Fibroblast of skin of back (primary cell): ENCODE measurements at places on chromosomes 4 and X.

DNA sequence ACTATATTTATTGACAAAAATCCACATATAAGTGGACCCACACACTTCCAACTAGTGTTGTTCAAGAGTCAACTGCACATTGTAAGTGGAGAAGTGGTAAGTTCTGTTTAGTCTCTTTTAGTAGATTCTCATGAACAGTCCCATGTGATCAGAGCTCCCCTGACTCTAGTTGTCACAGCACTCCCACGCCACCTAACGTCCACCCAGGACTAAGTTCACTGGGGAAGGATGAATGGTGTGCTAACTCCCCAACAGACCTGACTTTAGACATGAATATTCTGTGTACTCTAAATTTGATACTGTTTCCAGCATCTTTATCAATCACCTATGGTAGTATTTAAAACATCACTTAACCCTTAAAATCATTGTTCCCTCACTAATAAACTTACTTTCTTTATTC lies 59.8 kb downstream of the PACRGL start:
- no peak for DNase-seq

GRCh38 chr4:1195109-1195671 lies 22.8 kb upstream of the SPON2 start:
- DNase-seq: no peak

GRCh38 chr4:128362760-128363159 lies 75.1 kb upstream of the PGRMC2 start:
- no peak for DNase-seq

DNA sequence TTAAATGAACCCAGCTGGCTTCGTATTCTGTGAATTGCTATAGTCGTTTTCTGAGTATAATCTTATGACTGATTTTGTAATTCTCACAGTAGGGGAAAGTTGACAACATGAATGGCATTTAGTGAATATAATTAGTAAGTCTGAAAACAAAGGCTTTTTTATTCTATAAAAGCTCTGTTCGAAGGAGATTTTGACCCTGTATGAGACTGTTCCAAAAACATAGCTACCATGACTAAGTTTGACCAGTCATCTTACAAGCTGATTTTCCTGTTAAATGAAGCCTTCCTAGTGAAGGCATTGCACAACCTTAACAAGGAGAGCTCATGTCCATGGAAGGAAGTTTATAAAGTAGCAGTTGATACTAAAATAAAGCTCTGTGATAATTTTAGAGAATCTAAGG lies 242.3 kb downstream of the RPA4 start:
- DNase-seq: peak; percentile 4

DNA sequence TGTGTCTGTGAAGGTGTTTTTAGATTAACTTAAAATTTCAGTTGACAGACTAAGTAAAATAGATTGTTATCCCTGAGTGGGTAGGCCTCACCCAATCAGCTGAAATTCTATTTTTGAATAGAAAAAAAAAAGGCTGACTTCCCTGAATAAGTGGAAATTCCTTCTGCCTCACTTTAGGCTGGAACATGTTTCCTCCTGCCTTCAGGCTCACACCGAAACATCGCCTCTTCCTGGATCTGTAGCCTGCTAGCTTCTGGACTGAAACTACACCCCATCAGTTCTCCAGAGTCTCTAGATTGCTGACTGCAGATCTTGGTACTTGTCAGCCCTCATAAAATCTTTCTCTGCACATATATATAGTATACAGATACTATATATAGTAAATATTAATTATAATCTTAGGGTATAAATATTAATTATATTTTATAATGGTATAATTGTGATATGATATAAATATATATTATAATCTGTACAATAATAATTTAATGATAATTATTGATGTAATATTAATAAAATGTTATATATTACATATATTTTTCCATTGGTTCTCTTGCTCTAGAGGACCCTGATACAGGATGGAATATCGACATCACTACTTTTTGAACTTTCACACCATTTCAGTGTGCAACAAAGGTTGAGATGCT lies 13.7 kb upstream of the SLIT2 start:
- DNase-seq: no peak

DNA sequence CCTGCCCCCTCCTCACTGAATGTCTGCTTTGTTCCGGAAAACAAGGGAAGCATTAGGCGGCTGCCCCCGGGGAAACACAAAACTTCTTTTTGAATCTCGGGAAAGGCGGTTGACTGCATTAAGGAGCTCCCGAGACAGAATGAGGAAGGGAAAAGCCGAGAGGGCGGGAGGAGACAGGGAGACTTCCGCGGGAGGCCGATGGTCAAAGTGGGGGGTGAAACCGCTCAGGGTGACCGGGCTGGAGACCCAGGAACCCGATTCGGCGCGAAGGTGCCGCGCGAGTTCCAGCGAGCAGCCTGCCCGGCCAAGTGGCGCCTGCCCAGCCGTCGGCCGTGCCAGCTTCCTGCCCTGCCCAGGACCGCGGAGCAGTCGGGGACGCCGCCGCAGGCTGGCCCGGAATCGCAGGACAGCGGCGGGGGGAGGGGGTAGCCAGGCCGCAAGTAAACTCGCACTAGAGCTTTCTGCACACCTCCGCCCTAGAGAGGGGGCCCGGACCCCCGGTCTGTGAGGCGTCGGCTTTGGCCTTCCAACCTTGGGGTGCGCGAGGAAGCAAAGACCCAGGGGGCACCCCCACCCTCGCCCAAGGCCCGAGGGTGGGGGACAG lies 55.1 kb upstream of the BCOR start:
- DNase-seq: no peak

DNA sequence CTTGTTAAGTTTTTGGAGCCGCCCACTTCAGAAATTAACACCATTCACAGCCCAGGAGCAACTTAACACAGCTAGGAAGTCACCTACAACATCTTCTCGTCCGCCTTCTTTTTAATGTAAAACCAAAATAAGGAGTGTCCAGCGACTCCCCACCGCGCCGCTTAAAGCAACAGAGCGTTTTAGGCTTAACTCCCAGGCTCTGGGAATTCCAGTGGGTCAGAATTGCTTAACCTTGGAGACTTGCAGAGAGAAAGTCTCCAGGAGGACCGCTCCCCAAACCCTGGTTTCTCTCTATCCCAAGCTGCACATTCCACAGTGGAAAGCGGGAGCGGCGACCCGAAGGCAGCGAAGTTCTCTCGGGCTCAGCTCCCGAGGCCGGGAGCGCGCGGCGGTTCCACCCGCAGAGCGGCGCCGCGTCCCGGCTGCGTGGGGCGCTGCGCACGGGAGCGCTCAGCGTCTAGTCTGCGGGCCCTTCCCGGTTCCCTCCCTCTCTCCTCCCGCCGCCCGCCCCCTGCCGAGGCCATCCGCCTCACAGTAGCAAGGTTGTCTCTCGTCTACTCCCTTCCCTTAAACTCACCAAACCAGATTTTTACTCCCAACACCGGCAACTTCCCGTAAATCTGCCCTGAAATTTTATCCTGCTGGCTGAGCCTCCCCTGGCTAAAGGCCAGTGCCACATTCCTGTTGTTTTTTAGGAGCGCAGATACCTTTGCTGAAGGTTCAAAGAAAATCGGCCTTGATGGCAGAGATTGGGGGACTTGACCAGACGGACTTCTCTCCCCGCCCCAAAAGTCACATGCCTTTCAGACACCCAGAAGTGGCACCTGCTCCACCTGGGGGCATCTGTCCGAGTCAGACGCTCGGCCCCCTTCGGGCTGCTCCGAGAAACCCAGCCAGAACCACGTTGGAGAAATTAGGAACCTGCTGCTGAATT lies at the start of gene RBM47:
RBM47 (minus strand) TSS at position 464 of the 934 bp plus-strand sequence. CDS start 190,971 bp downstream, outside the sequence.
- DNase-seq: peak; percentile 25

GRCh38 chr4:55500072-55500471 lies 46.6 kb downstream of the CLOCK start:
- no peak for DNase-seq

- DNase-seq: no peak
Measured at GRCh38 chrX:105646592-105647372, 175.6 kb upstream of the NRK start.

DNA sequence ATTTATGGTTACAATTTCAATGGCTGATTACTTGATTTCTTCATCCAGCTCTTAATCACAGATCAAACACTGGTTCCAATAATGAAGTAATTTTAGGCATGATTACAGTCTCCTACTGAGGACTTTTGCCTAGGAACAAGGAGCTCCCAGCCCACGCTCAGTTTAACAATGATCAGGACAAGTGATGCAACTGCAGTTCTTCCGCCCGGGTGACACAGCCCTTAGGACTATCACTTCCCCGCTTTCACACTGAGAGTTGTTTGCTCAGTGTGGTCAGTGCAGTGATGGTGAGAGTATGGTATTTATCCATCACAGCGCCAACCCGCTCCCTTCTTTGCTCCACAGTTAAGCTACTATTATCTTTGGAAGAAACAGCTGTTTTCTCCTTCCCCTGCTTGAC lies 203.2 kb upstream of the MBNL3 start:
- no peak for DNase-seq

DNA sequence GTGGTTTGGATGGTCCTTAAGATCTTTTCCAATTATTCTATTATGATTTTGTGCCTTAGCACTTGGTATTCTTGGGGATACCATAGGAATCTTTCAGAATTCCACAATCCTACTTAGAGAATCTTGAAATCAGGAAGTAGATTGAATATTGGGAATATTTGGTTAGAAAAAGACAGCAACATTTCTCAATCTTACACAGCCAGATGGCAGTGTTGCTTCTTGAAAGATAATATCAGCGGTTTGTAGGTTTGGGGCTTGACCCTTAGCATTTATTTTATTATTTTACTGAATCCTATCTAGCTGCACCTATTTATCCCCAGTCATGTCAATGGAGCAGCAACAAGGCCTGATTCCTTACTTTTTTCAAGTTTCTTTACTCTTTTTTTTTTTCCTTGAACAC lies 28.6 kb downstream of the MAGEB1 start:
- DNase-seq: no peak

DNA sequence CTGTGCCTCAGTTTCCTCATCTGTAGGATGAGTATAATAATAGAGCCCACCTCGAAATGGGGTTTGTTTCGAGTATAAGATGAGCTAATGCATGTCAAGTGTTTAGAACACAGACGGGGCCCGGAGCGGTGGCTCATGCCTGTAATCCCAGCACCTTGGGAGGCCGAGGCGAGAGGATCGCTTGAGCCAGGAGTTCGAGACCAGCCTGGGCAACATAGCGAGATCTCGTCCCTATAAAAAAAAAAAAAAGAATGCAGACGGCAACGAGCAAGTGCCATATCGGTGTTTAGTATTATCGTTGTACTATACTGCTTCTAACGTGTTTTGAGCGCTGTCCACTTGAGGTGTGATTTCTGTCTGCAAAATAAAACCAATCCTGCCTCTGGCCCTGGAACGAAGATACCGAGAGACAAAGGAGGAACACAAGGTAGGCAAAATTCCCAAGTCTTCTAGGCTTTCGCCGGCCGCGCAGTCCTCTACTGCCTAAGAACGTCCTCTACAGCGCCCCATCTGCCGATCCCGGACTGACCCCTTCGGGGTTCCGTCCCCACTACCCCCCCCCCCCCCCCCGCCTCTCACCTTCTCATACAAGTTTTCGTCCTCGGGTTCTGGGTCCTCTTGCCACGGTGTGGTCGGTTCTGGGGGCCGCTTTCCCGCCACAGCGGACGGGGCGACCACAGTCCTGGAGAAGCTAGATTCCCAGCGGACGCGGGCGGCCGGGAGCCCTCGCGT lies 442 bp downstream of the NDUFB11 start:
- peak; percentile 38 for DNase-seq

- DNase-seq: no peak
Measured at GRCh38 chr4:55424791-55425190, 29.0 kb downstream of the TMEM165 start.

DNA sequence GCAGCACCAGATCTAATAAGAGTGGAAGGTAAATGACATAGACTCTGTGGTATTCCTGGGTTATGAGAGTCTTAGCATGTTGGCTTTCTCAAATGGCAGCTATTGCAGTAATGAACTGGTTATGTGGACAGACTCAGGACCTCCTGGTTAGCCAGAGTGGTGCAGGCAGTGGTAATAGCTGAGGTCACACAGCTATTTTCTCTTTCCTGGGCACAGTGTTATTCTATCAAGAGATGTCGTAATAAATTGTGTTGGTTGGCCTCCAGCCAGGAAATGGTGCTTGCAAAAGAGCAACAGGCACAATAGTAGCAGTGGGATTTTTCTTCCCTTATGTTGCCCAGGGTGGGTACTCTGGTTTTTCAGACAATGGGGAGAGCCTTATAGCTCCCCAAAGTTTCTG lies 279.2 kb upstream of the FGF16 start:
- DNase-seq: peak; percentile 1

DNA sequence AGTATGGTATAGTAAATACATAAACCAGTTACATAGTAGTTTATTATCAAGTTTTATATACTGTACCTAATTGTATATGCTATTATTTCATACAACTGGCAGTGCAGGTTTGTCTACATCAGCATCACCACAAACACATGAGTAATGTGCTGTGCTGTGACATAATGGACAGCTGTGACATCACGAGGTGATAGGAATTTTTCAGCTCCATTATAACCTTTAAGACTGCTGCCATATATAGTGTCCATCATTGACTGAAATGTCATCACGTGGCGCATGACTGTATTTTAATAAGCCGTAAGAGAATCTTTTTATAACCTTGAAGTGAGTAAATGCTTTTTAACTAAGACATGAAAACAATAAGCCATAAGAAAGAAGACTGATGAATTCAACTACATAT lies 44.8 kb upstream of the ANK2 start:
- DNase-seq: no peak

DNA sequence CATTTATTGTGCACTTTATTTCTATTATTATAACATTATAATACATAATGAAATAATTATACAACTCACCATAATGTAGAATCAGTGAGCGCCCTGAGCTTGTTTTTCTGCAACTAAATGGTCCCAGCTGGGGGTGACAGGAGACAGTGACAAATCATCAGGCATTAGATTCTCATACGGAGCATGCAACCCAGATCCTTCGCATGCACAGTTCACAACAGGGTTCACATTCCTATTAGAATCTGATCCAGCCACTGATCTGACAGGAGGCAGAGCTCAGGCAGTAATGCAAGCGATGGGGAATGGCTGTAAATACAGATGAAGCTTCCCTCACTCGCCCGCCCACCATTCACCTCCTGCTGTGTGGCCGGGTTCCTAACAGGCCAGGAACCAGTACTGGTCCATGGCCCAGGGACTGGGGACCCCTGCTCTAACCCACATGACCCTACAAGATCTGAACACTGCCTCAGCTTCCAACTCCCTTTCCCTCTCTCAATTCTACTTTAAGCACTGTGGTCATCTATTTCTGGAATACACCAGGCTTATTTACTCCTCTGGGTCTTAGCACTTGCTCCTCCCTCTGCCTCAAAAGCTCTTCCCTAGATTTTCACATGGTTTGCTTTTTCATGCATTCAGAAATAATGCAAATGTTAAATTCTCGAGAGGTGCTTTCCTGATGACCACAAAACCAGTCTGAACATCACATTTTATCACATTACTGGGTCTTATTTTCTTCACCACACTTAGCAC lies 166.8 kb upstream of the HCCS start:
- peak; percentile 33 for DNase-seq

GRCh38 chrX:27915617-27916016 lies 65.6 kb downstream of the DCAF8L1 start:
- peak; percentile 17 for DNase-seq
